ENCODE measurements at places on chromosomes 13 and 19.

DNA sequence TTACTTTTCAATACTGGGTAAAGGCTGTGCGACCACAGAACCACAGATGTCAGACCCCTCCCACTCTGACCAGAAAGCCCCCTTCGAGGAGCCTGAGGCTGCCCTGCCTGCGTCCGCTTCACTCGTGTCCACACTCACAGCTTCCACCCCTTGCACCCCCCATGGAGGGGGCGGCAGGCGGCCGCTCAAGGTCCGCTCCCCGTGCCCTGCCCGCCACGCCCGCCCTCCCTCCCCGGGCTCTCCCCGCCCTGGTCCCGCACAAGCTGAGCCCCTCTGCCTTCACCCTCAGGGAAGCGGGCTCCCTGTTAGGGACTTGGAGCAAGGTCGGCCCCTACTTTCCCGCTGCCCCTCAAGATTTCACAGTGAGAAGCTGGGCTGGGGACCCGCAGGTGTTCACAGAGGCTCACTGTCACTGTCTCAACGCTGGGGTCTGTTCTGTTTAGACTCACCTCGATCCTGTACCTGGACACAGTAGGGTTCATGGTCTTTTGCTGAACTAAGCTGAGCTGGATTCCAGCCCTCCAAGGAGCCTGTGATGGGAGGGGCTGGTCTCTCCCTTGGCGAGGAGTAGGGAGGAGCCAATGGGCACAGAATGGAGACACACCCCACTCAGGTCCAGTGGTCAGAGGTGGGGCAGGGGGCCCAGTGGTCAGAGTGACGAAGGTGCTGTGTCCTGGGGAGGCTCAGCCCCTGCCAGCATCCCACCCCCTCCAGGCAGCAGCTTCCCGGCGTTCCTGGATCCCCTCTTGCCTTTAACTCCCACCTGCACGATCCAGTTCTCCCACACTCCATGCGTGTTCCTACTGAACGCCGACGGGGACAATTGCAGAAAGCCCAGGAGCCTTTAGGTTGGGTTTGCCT, 69.5 kb downstream of the SPACA7 start:
- DNase-seq, result no peak

- peak; percentile 29 for DNase-seq
These were observed 94.5 kb downstream of the GNG7 start for GRCh38 chr19:2607712-2608601.

GRCh38 chr13:83941701-83942335, 59.5 kb upstream of the SLITRK1 start:
- DNase-seq, result peak; percentile 1

- DNase-seq, result peak; percentile 73
These were observed 9.1 kb upstream of the LILRB5 start for GRCh38 chr19:54266133-54266532.

DNA sequence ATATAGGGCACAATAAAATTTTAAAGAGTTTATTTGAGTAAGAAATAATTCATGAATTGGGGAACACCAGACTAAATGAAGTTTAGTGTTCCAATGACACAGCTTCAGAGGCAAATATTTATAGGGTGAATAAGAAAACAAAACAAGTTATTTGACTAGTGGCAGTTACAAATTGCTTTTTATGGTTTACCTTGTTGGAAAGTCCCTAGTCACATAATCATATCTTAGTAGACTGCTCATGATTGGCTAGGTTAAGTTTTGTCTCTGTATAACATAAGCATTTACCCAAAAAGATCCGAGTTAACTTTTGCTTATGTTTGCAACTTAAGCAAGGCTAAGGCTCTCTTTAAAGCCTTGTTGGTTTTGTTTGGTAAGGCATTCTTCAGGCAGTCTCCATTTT, 224.7 kb upstream of the MIR17HG start:
- DNase-seq, result no peak

GRCh38 chr13:50320271-50320862, 305.1 kb downstream of the KCNRG start:
- peak; percentile 82 for DNase-seq

DNA sequence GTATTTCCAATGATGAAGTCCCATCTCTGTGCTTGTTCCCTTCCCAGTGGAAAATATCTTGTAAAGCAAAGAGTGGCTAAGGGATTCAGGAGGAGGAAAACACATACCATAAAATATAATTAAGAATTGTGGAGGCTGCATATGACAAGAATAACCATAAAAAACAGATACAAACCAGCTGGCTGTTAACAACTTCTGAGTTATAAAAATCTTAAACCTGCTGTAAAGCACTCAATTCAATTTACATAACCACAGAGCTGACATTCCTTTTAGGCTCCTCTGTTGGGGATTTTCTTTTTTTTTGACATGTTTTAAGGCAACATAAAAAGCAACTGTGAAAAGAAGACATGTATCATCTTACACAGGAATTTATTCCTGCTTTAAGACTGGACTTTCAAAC, 207.6 kb downstream of the DACH1 start:
- DNase-seq, result peak; percentile 42

- DNase-seq, result peak; percentile 94
These were observed 1.3 kb downstream of the SHISA7 start for GRCh38 chr19:55441692-55442321.

DNA sequence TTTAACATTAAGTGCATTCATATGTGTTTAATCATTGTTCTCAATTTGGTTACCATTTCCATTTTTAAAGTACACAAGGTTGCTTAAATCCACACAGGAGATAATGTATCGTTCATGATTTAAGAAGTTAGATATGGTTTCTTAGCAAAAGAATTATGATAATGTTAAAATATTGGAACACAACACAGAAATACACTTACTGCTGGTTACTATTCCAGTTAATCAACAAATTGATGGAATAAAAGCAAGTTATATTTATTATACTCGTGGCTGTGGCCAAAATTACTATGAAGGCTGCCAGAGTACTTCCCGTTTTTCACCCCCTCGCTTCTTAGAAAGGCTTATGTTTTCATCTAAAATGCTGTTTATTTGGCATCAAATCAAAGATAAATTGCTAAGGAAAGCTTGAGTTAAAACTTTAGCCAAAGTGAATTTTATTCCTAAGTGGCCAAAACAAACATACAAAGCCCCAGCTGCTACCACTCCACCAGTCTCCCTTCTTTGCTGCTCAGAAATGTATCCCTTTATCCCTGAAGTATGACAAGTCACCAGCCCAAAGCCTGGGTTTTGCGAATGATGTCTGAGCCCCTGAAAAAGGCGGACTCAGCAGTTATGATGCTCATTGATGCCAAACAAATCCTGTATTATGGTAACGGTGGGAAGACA, 27.7 kb downstream of the LCP1 start:
- no peak for DNase-seq

GRCh38 chr13:25686831-25687470, 315.2 kb downstream of the ATP8A2 start:
- DNase-seq, result peak; percentile 9

DNA sequence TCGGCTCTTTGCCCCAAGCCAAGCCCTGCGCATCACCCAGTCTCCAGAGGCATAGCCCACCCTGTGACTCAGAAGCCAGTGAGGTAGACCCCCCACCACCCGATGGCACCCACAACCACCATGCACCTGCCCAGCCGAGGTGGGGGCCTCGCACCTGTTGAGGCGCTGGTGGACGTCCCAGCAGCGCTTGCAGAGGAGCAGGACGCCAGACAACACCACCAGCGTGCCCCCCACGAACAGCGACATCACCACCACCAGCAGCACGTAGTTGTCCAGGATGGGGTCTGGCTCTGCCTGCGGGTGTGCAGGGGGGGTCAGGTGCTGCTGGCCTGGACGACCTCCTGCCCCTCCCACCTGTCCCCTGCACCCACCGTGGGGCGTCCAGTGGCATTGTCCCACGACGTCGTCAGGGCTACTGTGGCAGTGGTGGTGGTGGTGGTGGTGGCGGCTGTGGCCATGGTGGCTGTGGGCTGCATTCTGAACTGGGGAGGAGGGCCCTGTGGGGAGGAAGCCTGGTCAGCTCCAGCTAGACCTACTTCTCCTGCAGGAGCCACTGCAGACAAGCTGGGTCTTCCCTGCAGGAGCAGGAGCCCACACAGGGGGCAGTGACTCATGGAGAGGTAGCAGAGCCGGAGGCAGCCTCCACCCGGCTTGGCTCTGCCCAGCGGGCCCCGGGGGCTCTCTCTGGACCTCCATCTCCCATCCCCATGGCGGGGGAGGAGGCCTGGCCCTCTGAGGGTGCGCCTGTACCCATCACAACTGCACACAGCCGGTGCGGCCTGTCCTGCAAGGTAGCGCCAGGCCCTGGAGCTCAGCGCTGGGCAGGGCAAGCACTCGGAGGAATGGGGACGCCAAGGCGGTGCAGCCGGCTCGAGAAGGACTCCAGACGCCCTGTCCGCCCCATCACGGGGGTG, 1.9 kb downstream of the CBARP start:
- DNase-seq, result peak; percentile 34

GRCh38 chr13:112062571-112063570, 4.1 kb upstream of the SOX1 start:
- DNase-seq, result no peak

GRCh38 chr13:52810011-52810410, 38.4 kb downstream of the PCDH8 start:
- peak; percentile 51 for DNase-seq

DNA sequence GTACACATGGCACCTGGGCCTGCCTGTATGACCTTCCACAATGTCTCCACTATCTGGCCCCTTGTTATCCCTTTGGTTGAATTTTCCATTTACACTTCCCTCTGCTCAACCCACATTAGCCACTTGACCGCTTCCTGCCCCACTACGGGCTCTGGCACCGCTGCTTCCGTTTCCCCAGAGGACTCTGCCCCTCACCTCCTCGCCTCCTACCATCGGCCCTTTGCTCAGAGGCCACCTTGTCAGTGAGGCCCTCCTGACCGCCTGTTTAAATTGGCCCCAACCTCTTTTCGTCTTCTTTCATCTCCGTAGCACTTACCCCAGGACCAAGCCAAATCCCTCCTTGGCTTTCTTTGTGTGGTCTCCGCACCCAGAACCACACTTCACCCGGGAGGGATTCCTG, 47.4 kb downstream of the SOX1 start:
- DNase-seq, result no peak

GRCh38 chr13:113732961-113733950, 25.8 kb upstream of the TMEM255B start:
- DNase-seq, result no peak

DNA sequence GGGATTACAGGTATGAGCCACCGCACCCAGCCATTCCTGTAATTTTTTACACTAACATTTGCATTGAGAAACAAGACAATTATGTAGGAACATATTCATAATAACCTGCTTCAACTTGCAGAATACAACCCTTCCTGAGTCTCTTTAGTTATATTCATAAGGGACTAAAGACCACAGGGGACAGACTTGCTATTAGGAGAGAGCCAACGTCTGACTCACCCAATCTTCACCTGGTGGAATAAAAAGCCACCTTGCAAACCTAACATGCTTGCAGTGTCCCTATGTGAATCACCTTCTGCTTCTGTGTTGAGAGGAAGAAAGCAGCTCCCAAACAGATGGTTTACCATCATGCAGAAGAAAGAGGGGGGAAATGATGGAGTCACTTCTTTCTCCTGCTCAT, 456.1 kb downstream of the PCDH9 start:
- DNase-seq, result peak; percentile 85

GRCh38 chr13:31431722-31432137, 232.0 kb downstream of the B3GLCT start:
- peak; percentile 19 for DNase-seq

- DNase-seq, result no peak
These were observed 7.1 kb upstream of the GPR18 start for GRCh38 chr13:99265162-99265800.

GRCh38 chr13:34883396-34883795, 58.7 kb upstream of the NBEA start:
- DNase-seq, result no peak

DNA sequence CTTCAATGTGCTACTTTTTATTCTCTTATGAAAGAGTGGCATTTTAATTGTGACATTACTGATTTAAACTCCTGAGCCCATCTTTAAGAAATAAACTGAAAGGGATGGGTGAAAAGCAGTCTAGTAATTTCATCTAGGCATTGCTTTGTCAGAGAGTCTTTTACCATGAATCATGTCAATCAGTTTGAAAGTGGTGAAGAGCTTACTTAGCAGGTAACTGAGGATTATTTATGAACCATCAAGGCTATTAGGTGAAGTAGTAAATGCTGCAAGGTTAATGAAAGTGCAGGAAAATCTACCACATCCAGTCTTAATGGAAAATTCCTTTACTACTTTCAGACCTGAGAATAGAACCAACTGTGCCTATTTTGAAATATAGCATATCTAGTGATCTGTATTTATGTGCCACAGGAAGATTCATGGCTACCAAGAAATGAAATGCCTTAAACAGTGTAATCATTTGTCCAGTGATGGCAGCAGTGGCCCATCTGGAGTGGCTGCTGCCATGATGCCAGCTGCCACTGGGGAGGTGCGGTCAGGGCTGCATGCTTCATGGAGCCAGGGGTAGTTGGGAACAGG, 368.9 kb downstream of the SLITRK6 start:
- DNase-seq, result no peak

- no peak for DNase-seq
These were observed 2284.7 kb upstream of the PCDH20 start for GRCh38 chr13:63700350-63700749.

DNA sequence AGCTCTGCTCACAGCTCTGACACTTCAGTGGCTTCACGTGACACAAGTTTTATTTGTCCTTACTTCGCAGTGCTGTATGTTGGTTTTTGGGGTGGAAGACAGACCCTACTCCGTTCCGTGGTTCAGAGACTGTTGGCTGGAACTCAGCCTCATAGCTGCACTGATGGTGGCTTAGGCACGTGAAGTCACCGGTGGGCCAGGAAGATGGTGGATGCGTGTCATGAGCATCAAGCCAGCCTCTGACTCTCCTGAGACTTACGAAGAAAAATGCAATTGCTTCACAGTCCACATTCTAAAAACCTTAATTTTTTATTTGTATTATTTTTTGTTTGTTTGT, 161.4 kb upstream of the SOX1 start:
- no peak for DNase-seq

- no peak for DNase-seq
These were observed 389.2 kb downstream of the NDFIP2 start for GRCh38 chr13:79870123-79870522.

- no peak for DNase-seq
These were observed 3.9 kb downstream of the WIZ start for GRCh38 chr19:15445807-15446376.

DNA sequence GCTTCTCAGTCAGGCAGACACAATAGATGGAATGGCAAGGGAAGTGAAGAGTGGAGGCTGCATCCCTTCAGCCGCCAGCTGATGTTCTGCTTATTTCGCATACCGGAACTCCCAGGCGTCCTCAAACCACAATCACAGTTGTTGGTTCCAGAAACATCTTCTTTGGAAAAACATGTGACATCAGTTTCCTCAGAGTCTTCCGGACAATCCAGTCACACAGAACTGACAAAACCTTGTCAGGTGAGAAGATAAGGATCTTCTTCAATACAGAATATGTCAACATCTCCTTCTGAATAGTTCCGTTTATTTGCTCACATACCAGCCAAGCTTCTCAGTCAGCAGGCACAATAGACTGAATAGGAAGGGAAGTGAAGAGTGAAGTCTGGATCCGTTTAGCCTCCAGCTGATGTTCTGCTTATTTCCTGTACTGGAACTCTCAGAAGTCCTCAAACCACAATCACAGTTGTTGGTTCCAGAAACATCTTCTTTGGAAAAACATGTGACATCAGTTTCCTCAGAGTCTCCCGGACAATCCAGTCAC, 45.1 kb upstream of the CEACAM21 start:
- DNase-seq, result no peak
